ENCODE measurements at places on chromosomes 7 and 10. TPM values are rescaled to one million over a fixed set of nuclear protein-coding genes. Genes with fewer than 3 reads are reported as not detected.

Gene CALCR
- 5.1 TPM for total RNA-seq

Gene PNLIP
- not detected for total RNA-seq

Gene FLNC
- 20.1 TPM for total RNA-seq

Gene DNAJC12
- 25.6 TPM for total RNA-seq

Gene NPSR1
- 1.8 TPM for total RNA-seq

Gene ABCC2
- total RNA-seq, result 1.6 TPM

Gene ELAPOR2
- total RNA-seq, result 52.4 TPM

Gene PIK3CG
- total RNA-seq, result 1.8 TPM

Gene HOXA5
- not detected for total RNA-seq

Gene SEMA3E
- 12.2 TPM for total RNA-seq

Gene PTER
- 0.92 TPM for total RNA-seq

Gene HOXA4
- total RNA-seq, result not detected

Gene CYP3A5
- not detected for total RNA-seq

Gene NUPR2
- total RNA-seq, result 3.0 TPM

Gene ANXA8L1
- not detected for total RNA-seq
